ENCODE measurements at places on chromosomes 12 and 14.

DNA sequence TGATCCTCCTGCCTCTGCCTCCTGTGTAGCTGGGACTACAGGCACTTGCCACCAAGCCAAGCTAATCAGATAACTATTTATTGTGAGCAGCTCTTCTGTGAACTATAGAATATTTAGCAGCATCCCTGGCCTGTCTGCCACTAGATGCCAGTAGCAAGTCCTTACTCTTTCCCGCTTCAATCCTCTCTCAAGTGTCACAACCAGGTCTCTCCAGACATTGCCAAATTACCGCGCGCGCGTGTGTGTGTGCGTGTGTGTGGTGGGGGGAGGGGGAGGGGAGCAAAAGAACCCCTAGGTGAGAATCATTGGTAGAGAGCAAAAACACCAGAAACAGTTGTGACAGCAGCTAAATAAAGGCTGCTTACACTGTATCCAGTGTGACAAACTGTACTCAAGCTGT is 49.9 kb downstream of the PPP2R5E start:
- no peak for DNase-seq

GRCh38 chr12:130013771-130014484 is 110.1 kb upstream of the TMEM132D start:
- no peak for DNase-seq

- no peak for DNase-seq
These were observed 155.1 kb downstream of the SYT1 start for GRCh38 chr12:79019672-79020071.

GRCh38 chr12:82660541-82661325 is 26.0 kb upstream of the TMTC2 start:
- DNase-seq, result no peak

- no peak for DNase-seq
These were observed 71.1 kb upstream of the RASSF8 start for GRCh38 chr12:25887367-25887766.

DNA sequence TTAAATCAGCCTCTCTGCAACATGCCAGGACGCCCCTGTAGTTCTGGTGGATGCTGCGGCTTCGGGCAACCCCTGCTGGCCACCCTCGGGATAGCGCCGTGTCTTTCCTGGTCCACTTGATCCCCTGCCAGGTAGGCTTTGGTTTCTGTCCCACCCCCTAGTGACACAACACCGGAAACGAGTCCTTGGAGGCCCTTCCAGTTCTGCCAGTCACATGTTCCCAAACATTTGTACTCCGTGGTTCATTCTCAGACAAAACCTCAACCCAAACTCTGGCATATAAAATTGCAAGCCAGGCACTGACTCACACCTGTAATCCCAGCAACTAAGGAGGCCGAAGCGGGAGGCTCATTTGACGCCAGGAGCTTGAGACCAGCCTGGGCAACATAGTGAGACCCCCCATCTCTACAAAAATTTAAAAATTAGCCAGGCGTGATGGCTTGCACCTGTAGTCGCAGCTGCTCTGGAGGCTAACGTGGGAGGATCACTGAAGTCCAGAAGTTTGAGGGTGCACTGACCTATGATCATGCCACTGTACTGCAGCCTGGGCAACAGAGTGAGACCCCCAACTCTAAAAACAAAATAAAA is 37.0 kb downstream of the RASAL1 start:
- peak; percentile 96 for DNase-seq

- no peak for DNase-seq
These were observed 6.0 kb upstream of the VAMP1 start for GRCh38 chr12:6476489-6476888.

GRCh38 chr14:70289138-70289537 is 70.3 kb downstream of the COX16 start:
- no peak for DNase-seq

GRCh38 chr12:26422839-26423398 is 227.5 kb downstream of the SSPN start:
- DNase-seq, result no peak

DNA sequence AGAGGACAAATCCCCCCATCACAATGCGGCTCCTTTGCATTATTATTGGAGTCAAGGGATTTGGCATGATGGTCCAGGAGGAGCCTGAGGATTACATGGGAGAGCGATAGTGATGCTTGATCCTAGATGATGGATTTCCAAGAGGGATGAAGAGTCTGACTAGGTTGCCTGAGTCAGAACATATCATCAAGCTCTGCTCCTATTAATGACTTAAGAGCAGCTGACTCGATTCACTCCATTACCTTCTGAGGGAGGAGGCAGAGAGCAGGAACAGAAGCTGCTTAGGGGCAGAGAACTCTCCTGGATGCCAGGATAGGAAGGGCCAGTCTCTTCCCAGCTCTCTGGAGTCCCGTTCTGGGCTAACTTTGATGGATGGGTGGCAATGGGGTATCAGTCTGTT is 54.0 kb upstream of the CISTR start:
- DNase-seq, result no peak

GRCh38 chr12:124301084-124301654 is 6.3 kb downstream of the RFLNA start:
- no peak for DNase-seq

Measured in keratinocyte (primary cell).